NB4 (cell line): ENCODE measurements at places on chromosomes 2 and 18.

GRCh38 chr2:239593455-239593854, 192.6 kb upstream of the HDAC4 start:
- no peak for DNase-seq

DNA sequence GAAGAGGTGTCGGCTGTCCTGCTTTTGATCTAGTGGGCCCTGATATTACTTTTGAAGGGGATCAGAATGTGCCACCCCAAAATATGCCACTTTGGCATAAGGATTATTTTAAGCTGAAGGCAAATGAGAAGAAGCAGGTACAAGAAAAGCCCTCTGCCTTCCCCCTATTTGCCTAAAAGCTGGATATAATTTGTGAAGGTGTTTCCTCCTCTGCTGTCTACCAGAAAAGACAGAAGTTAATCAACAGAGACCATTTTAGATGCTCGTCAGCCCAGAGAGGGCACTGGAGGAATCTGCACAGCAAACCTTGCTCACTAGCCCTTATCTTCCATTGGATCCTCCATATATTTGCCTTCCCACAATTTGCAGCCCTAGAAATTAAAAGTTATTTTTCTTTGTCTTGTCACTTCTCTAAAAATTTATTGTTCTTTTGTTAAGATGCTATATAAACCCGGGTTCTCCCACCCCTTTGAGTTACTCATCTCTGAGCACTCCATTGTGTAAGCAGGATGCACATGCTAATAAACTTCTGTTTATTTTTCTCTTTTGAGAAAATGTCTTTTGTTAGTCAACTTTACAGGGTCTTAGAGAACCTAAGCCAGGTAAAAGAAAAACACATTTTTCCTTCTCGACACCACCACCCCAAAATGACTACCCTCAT, 163.2 kb upstream of the SLC1A4 start:
- DNase-seq = peak; percentile 34

GRCh38 chr2:23427350-23427749, 42.4 kb downstream of the KLHL29 start:
- DNase-seq = peak; percentile 20

GRCh38 chr2:14910654-14911053, 278.1 kb downstream of the LRATD1 start:
- DNase-seq = no peak

DNA sequence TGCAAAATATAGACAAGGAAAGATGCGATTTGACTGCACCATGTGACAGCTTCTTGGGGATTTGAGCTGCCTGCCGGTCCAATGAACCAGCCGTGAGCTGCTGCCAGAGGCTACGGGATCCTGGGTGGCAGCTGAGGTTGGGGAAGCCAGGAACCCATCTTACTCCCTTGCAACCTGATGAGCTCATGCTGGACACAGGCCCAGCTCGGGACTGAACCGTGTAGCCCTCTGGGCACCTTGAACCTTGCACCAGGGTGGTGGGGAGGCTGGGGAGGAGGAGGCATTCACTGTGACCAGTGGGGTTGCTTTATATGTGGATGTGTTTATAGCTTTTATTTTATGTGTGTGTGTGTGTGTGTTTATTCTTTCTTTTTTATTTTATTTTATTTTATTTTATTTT, 9.1 kb downstream of the ALPI start:
- no peak for DNase-seq

DNA sequence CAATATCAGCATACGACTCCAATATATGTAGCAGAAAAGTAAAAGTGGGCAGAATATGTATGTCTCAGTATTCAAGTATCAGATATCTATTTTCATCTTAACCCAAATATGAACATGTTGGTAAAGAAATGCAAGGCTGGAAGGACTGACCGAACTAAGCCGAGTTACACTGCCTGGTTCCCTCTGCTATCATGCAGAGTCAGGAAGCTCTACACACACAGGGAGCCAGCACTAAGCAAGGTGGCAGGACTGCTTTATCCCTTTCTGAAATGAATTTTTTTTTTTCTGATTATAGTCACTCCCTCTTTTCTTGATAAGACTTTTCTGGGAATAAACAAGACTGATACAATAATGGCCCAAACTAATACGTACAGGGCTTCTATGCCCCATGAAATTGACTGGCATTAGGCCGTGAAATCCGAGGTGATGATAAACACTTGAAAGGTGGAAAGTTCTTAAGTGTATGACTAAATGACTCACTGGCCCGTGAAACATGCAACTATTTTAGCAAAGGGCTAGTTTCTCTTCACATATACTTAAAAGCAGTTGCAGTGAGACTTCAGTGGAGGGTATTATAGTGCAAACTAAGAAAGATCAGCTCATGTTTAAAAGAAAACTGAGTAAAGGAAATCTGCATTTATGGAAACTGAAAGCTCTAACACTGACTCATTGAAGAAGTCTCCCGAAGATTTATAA, 14.9 kb downstream of the DPP4 start:
- no peak for DNase-seq

DNA sequence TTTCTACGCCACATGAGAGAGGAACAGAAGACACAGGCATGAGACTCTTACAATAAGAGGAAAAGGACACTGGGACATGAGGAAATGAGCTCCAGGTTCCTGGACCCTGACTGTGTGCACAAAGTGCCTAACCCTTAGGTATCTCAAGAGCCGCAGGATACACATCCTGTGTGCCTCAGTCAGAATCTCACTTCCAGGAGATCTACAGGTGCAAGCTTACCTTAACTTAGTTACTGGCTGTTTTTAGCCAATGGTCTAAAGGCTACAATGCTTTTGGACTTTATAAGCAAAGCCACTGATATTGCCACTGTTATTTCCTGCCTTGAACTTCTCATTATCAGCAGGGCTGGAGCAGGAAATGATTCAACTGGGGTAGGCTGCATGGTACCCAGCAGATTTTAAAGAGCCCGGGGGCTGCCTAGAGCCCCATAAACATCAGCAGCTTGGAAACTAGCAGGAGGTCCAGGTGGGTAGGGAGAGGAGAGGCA, 254.4 kb downstream of the ZNF521 start:
- no peak for DNase-seq
